ENCODE measurements at places on chromosomes 1 and 21.
A peak's percentile ranks its signal among the peaks of the same experiment; 100 is the strongest.

- no peak for DNase-seq
Measured at GRCh38 chr1:195097316-195097715, 1510.9 kb downstream of the KCNT2 start.

DNA sequence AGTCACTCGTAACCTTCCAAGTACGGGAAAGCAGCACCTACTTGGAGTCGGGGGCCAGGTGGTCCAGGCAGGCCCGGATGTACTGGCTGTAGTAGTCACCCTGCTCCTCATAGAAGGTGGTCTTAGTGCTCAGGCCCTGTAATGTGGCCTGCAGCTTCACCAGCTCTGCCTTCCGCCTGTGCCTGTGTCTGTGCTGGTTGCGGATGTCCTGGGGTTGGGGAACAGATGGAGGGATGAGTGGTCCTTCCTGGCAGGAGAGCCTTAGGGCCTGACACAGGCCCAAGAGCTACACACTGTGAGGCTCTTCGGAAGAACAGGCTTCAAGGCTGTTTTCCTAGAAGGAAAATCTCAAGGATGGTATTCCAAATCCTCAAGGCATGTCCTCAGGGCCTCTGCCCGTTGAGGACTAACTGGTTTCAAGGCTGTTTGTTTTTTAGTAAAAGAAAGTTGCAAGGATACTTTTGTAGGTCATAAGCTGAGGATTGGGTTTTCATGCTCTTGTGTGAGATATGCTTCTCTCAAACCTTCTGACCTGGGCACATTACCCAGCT is 28.4 kb upstream of the MEF2D start:
- no peak for DNase-seq

DNA sequence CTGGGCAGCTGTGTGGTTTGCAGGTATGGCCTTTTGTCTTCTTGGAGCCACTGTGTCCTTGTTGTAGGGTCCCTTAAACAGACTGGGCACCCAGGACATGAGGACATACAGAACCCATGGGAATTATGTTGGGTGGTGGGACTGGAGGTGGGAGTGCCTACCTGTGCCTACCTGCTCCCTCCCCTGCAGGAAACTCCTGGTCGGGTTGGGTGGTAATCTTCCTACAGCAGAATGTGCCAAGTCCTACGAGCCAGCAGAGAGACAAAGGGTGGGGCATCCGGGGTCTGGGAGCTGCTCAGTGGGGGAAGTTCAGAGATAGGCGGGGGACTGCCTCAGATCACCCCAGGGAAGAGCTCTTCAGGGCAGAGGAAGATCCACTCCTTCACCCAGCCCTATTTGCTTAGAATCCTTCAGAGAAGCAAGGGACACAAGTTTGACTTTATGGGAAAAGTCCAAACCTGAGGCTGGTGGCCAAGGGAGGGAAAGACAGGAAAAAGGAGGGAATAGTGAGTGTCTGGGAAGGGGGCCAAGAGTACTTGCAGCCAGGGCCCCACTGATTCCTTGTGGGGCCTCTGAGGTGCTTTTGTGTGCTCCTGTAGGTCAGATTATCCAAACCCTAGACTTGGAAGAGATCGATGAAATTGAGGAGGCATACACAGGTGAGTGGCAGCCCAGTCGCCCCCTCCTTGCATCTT is 58.3 kb downstream of the KIF21B start:
- no peak for DNase-seq

GRCh38 chr21:45132841-45133573 is 58.6 kb downstream of the ADARB1 start:
- DNase-seq = no peak

DNA sequence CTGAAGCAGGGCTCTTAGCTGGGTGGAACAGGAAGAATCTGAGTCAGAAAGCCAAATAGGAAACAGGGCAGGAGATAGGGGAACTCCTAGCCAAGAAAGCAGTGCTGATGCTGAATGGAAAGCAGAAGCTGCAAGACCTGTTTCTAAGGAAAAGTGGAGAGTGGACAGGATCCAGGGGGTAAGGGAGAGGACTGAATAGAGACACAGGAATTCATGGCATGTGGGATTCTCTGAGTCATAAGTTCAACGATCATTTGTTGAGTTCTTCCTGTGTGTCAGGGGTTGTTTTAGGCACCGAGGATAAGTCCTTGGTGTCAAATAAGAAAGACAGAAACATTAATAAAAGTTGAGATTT is 153.8 kb upstream of the FGGY start:
- DNase-seq = no peak

DNA sequence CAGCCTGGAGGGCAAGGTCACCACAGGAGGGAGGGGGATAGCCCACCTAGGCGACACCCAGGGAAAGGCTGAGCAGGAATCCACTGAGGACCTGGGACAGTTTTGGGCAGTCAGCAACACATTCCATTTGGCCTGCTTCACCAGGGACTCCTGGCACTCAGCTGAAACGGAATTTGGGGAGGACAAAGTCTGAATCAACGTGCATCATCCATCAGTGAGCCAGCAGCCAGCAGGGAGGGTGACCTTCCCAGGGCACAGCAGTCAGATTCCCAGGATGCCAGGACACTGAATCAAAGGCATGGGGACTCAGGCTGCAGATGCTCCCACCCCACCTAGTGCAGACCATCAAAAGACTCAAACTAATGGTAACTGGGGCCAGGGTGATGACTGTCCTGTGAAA is 4.6 kb downstream of the SH3BP5L start:
- peak; percentile 48 for DNase-seq

DNA sequence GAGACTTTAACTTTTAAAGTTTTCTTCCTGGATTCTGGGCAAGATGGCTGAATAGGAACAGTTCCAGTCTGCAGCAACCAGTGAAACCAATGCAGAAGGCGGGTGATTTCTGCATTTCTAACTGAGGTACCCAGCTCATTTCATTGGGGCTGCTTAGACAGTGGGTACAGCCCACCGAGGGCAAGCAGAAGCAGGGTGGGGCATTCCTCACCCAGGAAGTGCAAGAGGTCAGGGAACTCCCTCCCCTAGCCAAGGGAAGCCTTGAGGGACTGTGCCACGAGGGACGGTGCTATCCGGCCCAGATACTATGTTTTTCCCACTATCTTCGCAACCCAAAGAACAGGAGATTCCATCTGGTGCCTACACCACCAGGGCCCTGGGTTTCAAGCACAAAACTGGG is 121.0 kb downstream of the VAV3 start:
- DNase-seq = no peak

GRCh38 chr1:154337253-154337894 is 12.0 kb downstream of the ATP8B2 start:
- no peak for DNase-seq

DNA sequence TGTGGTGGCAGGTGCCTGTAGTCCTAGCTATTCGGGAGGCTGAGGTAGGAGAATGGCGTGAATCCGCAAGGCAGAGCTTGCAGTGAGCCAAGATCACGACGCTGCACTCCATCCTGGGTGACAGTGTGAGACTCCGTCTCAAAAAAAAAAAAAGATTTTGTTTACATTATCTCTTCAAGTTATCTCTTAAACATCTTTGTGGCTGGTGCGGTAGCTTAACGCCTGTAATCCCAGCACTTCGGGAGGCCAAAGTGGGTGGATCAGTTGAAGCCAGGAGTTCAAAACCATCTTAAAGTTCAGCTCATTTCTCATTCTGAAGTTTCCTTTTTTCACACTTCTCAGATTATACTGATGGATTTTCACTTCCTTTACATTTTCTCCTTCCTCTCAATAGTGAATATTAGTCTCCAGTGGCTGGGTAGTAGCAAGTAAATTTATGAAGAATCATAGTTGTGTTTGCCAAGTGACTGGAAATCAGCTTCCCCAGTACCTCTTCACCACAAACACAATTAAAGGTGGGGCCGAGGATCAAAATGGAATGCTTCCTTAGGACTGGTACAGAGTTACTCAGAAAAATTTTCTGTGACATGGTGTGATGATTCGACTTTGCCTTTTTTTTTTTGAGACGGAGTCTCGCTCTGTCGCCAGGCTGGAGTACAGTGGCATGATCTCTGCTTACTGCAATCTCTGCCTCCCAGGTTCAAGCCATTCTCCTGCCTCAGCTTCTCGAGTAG is 13.8 kb downstream of the PIP5K1A start:
- DNase-seq = no peak

- DNase-seq = no peak
Measured at GRCh38 chr1:106768077-106768476, 288.4 kb upstream of the PRMT6 start.

All from suprapubic skin (tissue), 4 donors.